K562 (cell line): ENCODE measurements at places on chromosomes 12 and 14. TPM values are rescaled to one million over a fixed set of nuclear protein-coding genes. Genes with fewer than 3 reads are reported as not detected.

DNA sequence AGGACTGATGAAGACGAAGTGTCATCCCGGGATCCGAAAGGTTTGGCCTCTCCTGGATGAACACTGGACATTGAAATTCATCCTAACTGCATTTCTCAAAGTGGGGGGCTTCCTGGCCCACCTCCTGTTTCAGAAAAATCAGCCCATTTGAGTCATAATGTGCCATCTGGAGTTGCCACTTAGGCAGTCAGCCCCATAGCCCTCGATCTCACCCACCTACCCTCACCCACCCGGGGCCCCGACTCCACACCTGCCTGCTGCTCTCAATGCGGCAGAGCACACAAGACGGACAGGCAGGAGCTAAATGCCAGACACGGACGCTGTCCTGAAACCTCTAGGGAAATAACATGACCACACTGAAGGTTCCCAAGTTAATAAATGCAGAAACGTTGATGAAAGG lies 12.6 kb downstream of the DLK1 start:
- no peak for DNase-seq

DNA sequence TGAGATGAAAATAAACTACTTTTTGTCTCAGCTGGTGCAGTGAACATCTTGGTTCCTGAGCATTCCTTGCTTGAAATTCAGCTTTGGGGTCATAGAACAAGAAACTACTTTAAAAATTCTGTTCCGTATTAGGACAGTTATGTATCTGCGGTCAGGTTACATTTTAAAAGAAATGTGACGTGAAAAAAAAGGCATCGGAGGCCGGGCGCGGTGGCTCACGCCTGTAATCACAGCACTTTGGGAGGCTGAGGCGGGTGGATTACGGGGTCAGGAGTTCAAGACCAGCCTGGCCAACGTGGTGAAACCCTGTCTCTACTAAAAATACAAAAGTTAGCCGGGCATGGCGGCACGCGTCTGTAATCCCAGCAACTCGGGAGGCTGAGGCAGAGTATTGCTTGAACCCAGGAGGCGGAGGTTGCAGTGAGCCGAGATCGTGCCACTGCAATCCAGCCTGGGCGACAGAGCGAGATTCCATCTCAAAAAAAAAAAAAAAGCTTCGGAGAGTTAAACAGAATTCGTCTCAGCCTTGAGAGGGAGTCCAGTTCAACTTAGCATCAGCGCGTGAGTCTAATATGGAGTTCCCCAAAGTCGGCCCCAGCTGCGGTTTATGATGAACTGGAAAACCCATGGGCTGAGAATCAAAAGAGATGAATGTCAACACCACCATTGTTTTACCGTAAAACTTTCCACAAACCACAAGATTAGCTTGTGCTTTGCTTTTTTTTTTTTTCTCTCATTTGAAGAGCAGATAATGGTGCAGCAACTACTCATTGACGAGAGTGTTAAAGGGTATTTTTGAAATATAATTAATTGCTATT lies 2.1 kb upstream of the SLC2A13 start:
- no peak for DNase-seq

The FIGNL2 gene
- total RNA-seq: not detected in 2 replicates

The CMKLR1 gene
- 0.20 and 0.29 TPM in 2 replicates for total RNA-seq

GRCh38 chr14:106586098-106586704 lies 1059.8 kb downstream of the TMEM121 start:
- DNase-seq: peak; percentile 51

DNA sequence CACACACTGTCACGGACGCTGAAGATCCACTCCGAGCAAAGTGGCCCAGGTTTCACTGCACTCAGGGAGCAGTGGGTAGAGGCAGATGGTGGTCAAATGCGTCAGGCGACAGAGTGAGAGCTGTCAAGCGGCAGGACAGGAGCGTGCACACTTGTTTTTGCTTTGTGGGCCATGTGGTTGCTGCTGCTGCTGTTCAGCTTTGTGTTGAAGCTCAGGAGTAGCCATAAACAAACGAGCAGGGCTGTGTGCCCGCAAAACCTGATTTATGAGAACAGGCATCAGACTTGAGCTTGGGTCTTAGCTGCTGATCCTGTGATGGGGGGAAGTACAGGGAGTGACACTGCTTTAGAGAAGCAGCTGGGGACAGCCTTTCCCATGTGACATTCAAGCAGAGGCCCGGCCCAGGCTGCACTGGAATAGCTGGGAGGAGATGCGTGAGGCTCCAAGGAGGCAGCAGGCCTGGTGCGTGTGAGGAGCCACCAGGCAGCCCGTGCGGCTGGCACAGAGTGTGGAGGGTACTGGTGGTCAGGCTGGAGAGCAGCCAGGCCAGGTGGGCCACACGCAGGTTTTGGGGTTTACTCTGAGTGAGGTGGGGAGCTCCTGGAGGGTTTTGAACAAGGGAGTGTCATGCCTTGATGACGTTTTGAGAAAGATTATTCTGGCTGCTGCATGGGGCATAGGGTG lies 31.1 kb upstream of the ASPG start:
- no peak for DNase-seq

GRCh38 chr14:70700955-70701585 lies 59.4 kb downstream of the TTC9 start:
- DNase-seq: no peak

DNA sequence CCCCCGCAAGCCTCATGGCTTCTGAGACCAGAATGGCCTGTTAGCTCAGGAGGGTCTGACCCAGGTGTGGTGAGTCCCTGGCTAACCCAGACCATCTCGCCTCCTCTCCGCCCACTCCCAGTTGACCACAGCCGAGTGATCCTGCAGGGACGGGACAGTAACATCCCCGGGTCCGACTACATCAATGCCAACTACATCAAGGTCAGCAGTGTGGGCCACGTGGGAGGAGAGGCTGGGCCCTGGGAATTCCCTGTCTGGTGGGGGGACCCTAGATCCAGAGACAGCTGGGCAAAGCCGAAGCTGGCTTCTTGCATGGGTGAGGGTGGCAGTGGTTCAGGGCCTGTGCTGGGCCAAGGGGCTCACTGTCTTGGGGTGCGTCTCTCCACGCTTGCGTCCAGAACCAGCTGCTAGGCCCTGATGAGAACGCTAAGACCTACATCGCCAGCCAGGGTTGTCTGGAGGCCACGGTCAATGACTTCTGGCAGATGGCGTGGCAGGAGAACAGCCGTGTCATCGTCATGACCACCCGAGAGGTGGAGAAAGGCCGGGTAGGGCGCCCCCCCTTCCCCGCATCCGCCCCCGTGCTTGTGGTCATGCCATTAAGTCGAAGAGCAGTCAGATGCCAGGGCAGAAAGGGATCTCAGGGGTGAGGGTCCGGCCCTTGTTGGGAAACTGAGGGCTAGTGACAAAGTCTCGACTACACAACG lies 5.0 kb downstream of the PTPN6 start:
- DNase-seq: no peak

GRCh38 chr14:31968956-31969698 lies 108.0 kb upstream of the ARHGAP5 start:
- DNase-seq: no peak

GRCh38 chr12:49885663-49886461 lies 17.8 kb downstream of the FAIM2 start:
- no peak for DNase-seq

DNA sequence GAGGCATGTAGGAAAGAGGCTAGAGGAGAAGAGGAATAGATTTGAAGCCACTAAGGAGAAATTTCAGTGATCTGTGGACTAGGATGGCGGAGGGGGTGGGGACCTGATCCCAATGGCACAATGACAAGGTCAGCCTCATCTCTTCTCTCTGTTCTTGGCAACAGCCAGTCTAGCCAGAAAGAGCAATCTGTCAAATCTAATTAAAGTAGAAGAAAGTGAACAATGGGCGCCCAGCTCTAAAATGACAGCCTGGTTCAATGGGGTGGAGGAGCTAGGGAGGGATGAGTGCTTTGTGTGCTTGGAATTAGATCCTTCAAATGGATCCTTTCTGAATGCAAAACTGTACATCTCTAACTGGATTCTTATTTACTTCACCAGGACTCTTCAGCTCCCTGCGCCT lies 37.2 kb upstream of the TUBA1C start:
- no peak for DNase-seq

The NFE2 gene
- 244 and 252 TPM in 2 replicates for total RNA-seq

The TAS2R42 gene
- not detected in 2 replicates for total RNA-seq

The PLA2G1B gene
- 1.4 and 1.8 TPM in 2 replicates for total RNA-seq

- no peak for DNase-seq
Observed at GRCh38 chr12:109621901-109622364, 48.3 kb downstream of the MVK start.

DNA sequence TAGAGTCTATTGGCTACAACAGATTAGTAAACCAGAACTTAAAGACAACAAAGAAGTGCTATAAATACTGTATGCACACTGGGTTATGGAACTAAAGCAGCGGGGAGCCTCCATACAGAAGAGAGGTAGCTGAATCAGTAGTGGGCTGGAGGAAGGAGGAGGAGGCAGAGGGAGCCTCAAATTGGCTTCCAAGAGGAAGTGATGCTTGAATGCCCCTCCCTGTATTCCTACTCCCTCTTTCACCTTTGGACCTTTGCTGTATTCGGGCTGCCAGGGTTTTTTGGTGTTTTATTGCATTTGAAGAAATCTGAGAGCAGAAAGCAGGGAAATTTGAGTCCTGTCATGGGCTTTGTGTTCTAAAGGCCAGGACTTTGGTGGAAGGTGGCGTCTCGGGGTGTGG lies 104.0 kb upstream of the PTPRB start:
- DNase-seq: no peak
